CD4-positive, CD25-positive, alpha-beta regulatory T cell (primary cell): ENCODE measurements at places on chromosomes 6 and 20.

DNA sequence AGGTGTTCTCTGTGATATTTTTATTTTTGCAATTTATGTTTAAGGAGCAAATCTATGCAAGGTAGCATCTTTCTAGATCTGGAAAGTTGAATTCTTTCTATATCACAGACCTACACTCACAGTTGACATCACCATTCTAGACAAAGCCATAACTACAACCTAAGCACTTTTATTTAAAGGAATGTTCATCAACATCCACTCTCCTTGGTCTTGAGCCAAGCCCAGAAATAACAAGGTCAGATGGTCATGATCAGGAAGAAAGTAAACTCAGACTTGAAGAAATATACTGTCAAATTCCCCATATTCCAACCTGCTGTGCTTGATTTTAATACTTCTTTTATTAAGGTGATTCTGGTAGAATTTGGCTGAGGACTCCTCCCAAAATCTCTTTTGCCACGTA, 32.2 kb downstream of the MMUT start:
- no peaks in the 10 kb centered on the region for H3K27me3 ChIP-seq
- no peak overlapping the region for H3K4me3 ChIP-seq
- no peak for DNase-seq
- H3K36me3 ChIP-seq = peaks cover 42% of the 10 kb centered on the region
- H3K4me1 ChIP-seq = no peaks in the 10 kb centered on the region

DNA sequence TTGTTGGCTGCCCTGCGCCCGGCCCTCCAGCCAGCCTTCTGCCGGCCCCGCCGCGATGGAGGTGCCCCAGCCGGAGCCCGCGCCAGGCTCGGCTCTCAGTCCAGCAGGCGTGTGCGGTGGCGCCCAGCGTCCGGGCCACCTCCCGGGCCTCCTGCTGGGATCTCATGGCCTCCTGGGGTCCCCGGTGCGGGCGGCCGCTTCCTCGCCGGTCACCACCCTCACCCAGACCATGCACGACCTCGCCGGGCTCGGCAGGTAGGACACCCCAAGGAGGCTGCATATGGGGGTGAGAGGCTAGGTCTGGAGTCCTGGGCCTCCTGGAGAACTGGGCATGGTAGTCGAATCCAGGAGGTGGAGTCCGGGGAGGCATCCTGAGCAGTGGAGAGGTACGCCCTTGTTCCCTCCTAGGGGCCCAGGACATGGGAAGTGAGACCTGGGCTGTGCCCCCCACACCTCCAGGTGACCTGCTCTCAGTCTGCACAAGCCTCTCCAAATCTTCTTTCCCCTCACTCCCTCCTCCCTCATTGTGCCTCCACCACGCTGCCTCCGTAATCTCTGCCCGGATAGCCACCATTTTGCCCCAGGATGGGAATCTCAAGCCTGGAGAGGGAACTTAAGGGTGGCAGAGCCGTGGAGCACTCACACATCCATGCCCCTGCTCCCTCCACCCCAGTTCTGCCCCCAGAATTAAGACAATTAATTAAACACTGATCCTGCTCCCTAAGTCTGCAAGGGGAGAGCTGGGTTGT, 541 bp downstream of the CDC25B start:
- DNase-seq = no peak
- peaks cover 57% of the 10 kb centered on the region for H3K4me1 ChIP-seq
- peak overlapping the region; percentile 94 for H3K4me3 ChIP-seq
- H3K27ac ChIP-seq = peak overlapping the region; percentile 73
- no peaks in the 10 kb centered on the region for H3K27me3 ChIP-seq
- H3K36me3 ChIP-seq = peaks cover 24% of the 10 kb centered on the region

DNA sequence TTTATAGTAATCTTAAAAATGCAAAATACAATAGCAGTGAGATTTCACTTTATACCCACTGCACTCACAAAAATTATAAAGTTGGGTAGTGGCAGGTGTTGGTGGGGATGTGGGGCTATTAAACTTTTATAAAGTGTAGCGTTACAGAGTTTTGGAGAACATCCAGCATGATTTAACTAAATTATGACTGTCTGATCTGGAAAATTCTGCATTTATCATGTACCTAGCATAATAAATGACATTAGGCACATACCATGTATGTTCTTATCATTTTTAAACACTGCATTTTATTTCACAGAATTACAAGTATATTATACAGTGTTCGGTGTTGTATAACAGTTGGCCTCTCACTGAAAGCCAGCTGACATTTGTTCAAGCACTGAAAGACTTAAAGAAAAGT, 169.9 kb downstream of the ADGB start:
- no peak for DNase-seq
- H3K27me3 ChIP-seq = peaks cover 7% of the 10 kb centered on the region
- H3K36me3 ChIP-seq = no peaks in the 10 kb centered on the region
- no peak overlapping the region for H3K27ac ChIP-seq
- H3K4me1 ChIP-seq = peaks cover 6% of the 10 kb centered on the region

GRCh38 chr6:117446861-117447260, 21.1 kb upstream of the ROS1 start:
- H3K27ac ChIP-seq = no peak overlapping the region
- DNase-seq = no peak
- no peak overlapping the region for H3K4me3 ChIP-seq
- H3K4me1 ChIP-seq = no peaks in the 10 kb centered on the region
- H3K36me3 ChIP-seq = no peaks in the 10 kb centered on the region

- no peaks in the 10 kb centered on the region for H3K36me3 ChIP-seq
- no peaks in the 10 kb centered on the region for H3K27me3 ChIP-seq
- no peaks in the 10 kb centered on the region for H3K4me1 ChIP-seq
- no peak overlapping the region for H3K27ac ChIP-seq
- DNase-seq = no peak
Observed at GRCh38 chr20:51750037-51750769, 18.0 kb downstream of the ATP9A start.

GRCh38 chr6:35178932-35179832, 34.6 kb upstream of the SCUBE3 start:
- DNase-seq = no peak
- H3K36me3 ChIP-seq = no peaks in the 10 kb centered on the region
- no peak overlapping the region for H3K27ac ChIP-seq
- no peaks in the 10 kb centered on the region for H3K4me1 ChIP-seq
- H3K27me3 ChIP-seq = peaks cover 9% of the 10 kb centered on the region

GRCh38 chr6:136232701-136233100, 17.4 kb downstream of the MTFR2 start:
- no peaks in the 10 kb centered on the region for H3K4me1 ChIP-seq
- no peak for DNase-seq
- H3K36me3 ChIP-seq = no peaks in the 10 kb centered on the region
- no peak overlapping the region for H3K4me3 ChIP-seq
- H3K27me3 ChIP-seq = no peaks in the 10 kb centered on the region

DNA sequence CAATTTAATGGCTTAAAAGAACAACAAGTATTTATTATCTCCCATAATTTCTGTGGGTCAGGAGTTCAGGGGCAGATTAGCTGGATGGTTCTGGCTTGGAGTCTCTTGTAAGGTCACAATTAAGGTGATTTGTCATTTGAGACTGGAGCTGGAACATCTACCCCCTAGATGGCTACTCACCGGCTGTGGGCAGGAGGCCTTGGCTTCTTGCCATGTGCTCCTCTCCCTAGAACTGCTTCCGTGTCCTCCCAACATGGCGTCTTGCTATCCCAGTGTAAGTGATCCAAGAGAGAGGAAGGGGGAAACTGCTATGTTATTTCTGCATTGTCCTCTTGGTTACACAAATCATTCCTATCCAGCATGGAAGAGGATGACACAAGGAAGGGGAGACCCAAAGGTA, 210.2 kb upstream of the ECI2 start:
- H3K36me3 ChIP-seq = no peaks in the 10 kb centered on the region
- no peaks in the 10 kb centered on the region for H3K4me1 ChIP-seq
- DNase-seq = no peak
- peaks cover 4% of the 10 kb centered on the region for H3K27me3 ChIP-seq
- no peak overlapping the region for H3K27ac ChIP-seq

- H3K27me3 ChIP-seq = no peaks in the 10 kb centered on the region
- no peak overlapping the region for H3K27ac ChIP-seq
- H3K4me1 ChIP-seq = no peaks in the 10 kb centered on the region
- H3K4me3 ChIP-seq = no peak overlapping the region
- DNase-seq = no peak
Observed at GRCh38 chr20:4848041-4848440, 126.3 kb downstream of the PRND start.

- H3K27ac ChIP-seq = no peak overlapping the region
- no peaks in the 10 kb centered on the region for H3K4me1 ChIP-seq
- H3K27me3 ChIP-seq = no peaks in the 10 kb centered on the region
- DNase-seq = no peak
- no peaks in the 10 kb centered on the region for H3K36me3 ChIP-seq
Observed at GRCh38 chr20:16982091-16982726, 234.1 kb downstream of the OTOR start.

DNA sequence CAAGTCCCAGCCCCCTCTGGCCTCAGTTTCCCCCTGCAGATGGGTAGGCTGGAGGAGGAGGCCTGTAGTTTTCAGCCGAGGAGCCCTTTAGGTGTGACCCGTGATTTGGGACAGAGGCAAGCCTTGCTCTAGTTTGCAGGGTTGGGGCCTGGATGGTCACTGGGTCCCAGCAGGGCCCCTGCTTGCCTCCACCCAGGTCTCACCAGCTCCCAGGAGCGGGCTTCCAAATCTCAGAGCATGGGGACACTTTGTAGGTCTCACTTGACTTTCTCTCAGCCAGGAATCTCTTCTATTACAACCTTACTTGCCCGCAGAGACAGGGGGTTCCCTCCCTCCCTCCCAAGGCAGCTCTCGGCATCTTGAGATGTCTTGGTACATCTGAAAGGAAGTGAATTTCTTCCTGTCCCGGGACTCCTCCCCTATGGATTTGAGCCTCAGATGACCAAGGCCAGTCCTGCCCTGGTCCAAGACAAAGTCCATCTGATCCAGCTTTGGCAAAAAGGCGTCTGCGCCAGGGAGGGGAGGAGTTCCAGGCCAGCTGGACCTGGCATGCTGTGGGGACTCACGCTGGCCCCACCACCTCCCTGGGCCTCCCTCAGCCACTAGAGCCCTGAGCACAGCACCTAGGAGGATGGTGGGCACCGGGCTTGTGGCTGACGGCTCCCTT, 47.4 kb downstream of the SRC start:
- H3K27me3 ChIP-seq = no peaks in the 10 kb centered on the region
- DNase-seq = no peak
- H3K4me3 ChIP-seq = no peak overlapping the region
- H3K36me3 ChIP-seq = no peaks in the 10 kb centered on the region
- no peak overlapping the region for H3K27ac ChIP-seq

DNA sequence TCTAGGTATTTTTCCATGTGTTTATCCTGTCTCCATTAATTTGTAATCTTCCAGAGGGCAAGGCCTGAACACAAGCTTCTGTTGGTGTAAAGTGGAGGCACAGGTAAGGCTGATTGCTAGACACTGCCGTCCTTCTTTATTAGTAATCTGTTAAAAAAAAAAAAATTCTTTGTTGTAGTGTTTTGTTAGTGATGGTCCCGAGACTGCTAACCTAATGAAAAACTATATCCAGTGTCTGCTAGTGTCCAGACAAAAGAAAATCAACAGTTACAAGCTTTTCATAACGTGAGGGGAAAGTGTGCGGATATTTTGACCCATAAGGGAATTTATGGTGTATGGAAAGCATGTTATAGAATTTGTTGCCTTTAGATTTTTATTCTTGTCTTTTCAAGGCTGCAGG, 4.2 kb upstream of the HIVEP1 start:
- H3K27me3 ChIP-seq = no peaks in the 10 kb centered on the region
- no peaks in the 10 kb centered on the region for H3K36me3 ChIP-seq
- peak overlapping the region; percentile 99 for H3K27ac ChIP-seq
- H3K4me1 ChIP-seq = peaks cover 20% of the 10 kb centered on the region
- DNase-seq = no peak

GRCh38 chr20:49230021-49230420, 10.8 kb downstream of the DDX27 start:
- DNase-seq = no peak
- H3K36me3 ChIP-seq = peaks cover 88% of the 10 kb centered on the region
- no peak overlapping the region for H3K27ac ChIP-seq
- H3K27me3 ChIP-seq = no peaks in the 10 kb centered on the region
- no peak overlapping the region for H3K4me3 ChIP-seq

DNA sequence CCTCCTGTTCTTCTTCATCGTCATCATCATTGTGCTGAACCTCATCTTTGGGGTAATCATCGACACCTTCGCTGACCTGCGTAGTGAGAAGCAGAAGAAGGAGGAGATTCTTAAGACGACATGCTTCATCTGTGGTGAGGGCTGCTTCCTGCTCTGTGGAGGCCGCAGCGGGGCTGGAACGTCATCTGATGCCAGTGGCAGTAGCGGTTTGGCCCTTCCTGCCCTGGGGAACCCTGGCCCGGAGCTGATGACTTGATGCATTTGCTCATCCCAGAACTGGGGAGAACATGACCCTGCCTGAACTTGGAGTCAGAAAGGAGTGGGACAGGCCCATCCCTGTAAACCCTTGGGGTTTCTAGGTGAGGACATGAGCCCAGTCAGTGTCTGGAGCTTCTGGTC, 18.7 kb downstream of the UQCC2 start:
- no peaks in the 10 kb centered on the region for H3K27me3 ChIP-seq
- H3K4me1 ChIP-seq = peaks cover 58% of the 10 kb centered on the region
- DNase-seq = peak; percentile 29
- H3K4me3 ChIP-seq = no peak overlapping the region
- peaks cover 50% of the 10 kb centered on the region for H3K36me3 ChIP-seq

- no peaks in the 10 kb centered on the region for H3K27me3 ChIP-seq
- no peak for DNase-seq
- H3K4me1 ChIP-seq = no peaks in the 10 kb centered on the region
Observed at GRCh38 chr6:51241376-51241775, 422.7 kb downstream of the TFAP2B start.

- no peak overlapping the region for H3K4me3 ChIP-seq
- no peak overlapping the region for H3K27ac ChIP-seq
- peaks cover 21% of the 10 kb centered on the region for H3K36me3 ChIP-seq
- no peak for DNase-seq
- H3K27me3 ChIP-seq = no peaks in the 10 kb centered on the region
- H3K4me1 ChIP-seq = no peaks in the 10 kb centered on the region
Observed at GRCh38 chr6:70849348-70850069, 107.4 kb downstream of the B3GAT2 start.

DNA sequence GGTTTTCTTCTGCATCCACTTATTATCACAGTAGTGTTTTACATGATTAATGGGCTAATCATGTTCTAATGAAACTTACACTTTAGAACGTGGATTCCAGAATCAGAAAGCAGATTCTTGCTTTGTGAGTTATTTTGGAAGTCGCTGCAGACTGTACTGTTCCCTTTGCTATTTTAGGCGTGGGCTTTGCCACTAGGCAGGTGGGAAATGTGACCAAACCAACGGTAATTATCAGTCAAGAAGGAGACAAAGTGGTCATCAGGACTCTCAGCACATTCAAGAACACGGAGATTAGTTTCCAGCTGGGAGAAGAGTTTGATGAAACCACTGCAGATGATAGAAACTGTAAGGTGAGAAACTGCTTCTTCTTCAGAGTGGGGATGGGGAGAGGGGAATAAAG, 598 bp downstream of the FABP7 start:
- H3K4me3 ChIP-seq = no peak overlapping the region
- no peak overlapping the region for H3K27ac ChIP-seq
- no peaks in the 10 kb centered on the region for H3K36me3 ChIP-seq
- no peaks in the 10 kb centered on the region for H3K27me3 ChIP-seq
- DNase-seq = no peak
- no peaks in the 10 kb centered on the region for H3K4me1 ChIP-seq
